Stimulated activated CD8-positive, alpha-beta memory T cell treated with anti-CD3 and anti-CD28 coated beads, Interleukin-4, amount 100 ng/mL, for 1 hour (primary cell): ENCODE measurements at places on chromosomes 5 and 9.

GRCh38 chr5:64789457-64789856, 20.7 kb downstream of the CWC27 start:
- DNase-seq = no peak

DNA sequence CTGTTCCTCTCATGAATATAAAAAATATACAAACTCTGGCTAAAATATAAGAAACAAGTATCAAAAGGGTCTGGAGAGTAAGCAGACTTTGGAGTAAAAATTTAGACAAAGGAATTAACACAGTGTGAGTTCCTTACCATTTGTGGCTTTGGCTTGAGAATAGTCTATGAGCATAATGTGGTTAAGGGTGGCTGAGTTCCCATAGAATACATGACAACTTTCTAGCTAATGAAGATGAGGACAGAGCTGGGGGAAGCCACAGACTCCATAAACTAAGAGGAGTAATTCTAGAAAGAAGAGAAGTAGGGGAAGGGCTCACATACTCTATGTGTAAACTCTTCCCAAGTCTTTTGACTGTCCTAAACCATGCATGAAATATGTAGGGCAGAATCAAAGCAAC, 79.4 kb downstream of the CAAP1 start:
- no peak for DNase-seq

DNA sequence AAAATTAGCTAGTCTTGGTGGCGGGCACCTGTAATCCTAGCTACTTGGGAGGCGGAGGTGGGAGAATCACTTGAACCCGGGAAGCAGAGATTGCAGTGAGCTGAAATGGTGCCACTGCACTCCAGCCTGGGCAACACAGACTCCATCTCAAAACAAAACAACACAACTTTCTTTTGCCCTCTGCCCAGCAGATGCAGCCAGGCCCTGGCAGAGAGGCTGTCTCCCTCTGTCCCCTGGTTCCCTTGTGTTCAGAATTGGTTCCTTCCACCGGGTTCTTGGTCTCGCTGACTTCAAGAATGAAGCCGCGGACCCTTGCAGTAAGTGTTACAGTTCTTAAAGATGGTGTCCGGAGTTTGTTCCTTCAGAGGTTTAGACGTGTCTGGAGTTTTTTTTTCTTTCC, 30.2 kb upstream of the CEP72 start:
- DNase-seq = no peak

GRCh38 chr5:7546555-7546954, 150.6 kb downstream of the ADCY2 start:
- no peak for DNase-seq

DNA sequence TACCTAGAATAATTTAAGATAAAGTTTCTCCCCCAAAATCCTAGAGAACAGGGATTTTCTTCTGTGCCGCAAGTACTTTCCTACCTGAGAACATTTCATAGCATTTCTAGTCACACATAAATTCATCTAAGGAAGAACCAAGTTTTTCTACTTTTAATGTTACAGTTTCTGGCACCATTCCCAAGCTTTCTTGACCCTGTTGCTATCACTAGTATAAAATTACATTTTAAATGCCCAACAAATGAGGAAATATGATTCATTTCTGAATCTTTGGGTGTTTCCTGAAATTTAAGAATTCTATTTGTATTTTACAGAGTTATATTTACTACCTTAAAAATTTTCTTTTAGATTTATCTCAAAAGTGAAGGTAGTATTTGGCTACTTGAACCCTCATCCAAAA, 137.8 kb downstream of the LPAR1 start:
- no peak for DNase-seq

DNA sequence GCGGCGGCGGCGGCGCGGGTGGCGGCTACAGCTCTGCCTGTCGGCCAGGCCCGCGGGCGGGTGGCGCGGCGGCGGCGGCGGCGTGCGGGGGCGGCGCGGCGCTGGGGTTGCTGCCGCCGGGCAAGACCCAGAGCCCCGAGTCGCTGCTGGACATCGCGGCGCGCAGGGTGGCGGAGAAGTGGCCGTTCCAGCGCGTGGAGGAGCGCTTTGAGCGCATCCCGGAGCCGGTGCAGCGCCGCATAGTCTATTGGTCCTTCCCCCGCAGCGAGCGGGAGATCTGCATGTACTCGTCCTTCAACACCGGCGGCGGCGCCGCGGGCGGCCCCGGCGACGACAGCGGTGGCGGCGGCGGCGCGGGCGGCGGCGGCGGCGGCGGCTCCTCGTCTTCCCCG, 296 bp downstream of the ZSWIM6 start:
- DNase-seq = no peak

DNA sequence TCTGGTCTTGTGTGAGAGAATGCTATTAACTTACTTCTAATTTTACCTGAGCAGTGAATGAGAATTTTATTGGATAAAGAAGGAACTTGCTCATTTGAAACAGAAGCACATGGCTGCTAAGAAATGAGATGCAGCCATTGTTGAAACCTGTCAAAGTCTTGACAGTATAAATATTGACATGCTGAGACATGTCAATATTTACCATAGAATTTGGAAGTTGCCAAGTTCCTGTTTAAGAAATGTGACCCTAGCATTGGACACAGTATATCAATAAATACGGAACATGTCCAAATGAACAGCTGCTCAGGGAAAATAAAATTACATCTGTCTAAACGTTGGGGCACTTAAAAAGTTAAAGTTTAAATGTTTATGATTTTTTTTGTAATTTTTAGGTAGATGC, 7.8 kb downstream of the XRCC4 start:
- no peak for DNase-seq

DNA sequence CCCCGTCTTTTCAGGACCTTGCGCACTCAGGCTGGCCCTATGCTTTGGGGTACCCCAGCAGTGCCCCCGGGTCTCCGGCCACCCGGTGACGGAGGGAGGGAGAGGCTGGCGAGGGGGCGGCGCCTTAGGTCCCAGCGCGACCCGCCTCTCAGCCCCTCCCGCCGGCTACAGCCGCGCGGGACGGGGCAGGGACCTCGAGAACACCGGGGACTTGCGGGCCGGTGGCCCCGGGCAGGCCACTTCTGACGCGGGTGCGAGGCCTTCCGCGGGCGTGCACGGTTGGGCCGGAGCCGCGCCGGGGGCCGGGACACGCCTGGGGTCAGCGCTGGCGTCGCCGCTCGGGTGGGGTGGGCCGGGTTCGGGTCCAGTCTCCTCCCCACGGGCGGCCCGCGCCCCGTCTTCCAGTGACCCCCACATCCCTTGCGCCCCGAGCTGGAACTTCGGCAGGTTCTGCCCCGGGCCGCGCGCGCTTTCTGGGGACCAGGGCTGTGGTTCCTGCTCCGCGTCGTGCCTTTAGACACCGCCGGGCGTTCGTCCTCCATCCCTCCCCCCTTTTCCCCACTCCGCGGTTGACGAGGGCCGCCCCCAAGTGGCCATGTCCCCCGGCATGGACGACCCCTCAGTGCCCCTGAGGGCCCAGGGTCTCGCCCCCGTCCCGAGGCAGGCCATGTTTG, 3.8 kb upstream of the SQSTM1 start:
- no peak for DNase-seq

GRCh38 chr9:120961936-120962335, 35.3 kb upstream of the TRAF1 start:
- DNase-seq = no peak

DNA sequence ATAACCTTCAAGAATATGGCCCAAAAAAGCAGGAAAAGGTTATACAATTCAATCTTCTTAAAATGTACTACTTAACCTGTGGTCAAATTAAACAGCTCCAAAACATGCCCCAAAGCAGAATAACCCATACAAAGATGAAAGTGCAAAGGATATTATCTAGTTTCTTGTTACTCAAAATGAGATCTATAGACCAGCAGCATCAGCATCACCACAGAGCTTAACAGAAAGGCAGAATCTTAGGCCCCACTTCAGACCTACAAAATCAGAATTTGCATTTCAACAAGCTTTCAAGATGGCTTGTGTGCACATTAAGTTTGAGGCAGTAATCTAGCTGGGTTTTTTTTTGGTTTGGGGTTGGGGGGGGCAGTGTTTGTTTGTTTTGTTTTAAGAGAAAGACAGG, 54.0 kb downstream of the SCAI start:
- DNase-seq = no peak

- no peak for DNase-seq
Observed at GRCh38 chr9:78221425-78221824, 14.4 kb upstream of the CEP78 start.

GRCh38 chr5:149310947-149311658, 34.2 kb upstream of the GRPEL2 start:
- no peak for DNase-seq

DNA sequence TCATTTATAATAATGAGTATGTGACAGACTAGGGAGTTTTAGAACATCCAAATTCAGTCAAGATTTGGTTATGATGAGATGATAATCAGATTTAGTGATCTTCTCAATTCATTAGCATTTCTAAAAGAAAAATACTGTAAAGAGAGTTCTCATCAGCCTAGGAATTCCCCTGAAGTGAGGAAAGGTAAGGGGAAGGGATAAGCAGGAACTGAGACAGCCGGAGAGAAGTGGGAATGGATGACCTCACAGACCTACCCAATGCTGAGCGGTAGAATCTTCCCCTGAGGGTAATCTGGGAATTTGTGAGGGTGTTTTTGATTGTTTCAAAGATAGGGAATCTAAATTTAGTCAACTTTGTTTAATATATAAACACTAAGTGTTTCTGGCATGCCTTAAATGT, 16.7 kb upstream of the GPBP1 start:
- no peak for DNase-seq

- no peak for DNase-seq
Observed at GRCh38 chr9:32672469-32672868, 37.0 kb upstream of the TAF1L start.

DNA sequence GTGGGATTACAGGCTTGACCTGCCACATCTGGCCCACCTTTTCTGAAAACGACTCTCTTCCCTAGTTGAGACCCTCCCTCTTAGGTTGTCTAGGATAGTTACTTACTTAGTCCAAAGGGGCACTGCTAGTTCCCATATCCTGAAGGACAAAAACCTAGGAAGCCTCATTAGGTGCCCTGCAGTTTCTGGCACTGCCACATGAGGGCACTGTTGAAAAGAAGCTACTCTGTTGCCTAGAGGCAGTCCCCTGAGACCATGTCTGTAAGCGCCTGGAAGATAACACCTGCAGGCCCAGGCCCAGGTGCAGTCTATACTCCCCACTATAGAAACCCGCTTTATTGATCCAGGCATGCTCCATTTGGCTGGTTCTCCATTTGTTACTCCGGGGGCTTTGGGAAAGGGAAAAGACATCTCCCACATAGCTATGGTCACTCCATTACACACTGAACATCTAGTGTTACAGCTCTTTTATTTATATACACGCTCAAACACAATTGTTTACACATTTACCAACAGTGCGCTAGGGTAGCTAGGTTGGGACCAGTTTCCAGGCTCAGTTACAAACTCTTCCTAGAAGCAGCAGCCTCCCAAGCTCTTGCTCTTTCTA, 73.4 kb upstream of the PPARGC1B start:
- DNase-seq = no peak

- DNase-seq = no peak
Observed at GRCh38 chr5:171578829-171579491, 159.5 kb downstream of the FGF18 start.

GRCh38 chr9:15246708-15247107, 60.3 kb downstream of the TTC39B start:
- no peak for DNase-seq

- no peak for DNase-seq
Observed at GRCh38 chr9:116767219-116767618, 80.1 kb downstream of the TRIM32 start.

DNA sequence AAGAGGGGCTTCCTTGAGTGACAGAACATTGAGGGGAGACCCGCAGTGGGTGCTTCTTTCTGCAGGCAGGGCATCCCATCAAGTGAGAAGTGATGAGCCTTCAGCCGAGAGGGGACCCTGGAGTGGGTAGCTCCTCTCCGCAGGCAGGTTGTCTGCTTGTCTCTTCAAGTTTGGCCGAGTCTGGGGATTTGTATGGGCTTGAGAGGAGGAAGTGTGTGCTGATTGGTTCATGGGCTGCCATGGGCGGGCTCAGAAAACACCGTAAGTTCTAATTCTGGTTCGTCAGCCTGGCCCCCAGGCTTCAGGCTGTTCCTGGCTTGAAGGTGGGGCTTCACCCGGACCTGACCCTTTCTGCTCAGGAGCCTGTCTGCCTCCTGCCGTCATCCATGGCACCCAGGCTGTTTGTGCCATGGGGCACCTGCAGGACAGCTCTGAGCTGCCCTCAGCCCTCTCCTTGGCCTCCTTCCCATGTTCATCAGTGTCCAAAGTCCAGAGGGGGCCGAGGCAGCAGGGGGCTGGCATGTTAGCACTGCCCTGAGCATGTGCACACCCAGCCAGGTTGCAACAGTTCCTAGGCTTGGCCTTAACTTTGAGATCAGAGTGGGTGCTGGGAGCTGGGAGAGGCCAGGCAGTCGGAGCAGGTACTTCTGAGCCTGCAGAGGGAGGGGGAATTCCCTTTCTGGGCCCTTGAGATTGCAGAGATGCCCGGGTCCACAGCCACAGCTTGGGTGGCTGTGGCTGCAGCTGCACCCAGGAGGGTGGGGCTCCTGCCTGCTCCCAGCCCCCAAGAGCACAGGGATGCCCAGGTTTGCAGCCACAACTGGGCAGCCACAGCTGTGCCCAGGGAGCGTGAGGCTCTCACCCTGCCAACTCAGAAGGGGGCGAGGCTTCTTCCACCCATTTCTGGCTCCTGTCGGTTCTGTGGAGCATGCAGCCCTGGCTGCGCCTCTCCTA, 13.5 kb upstream of the DHFR start:
- no peak for DNase-seq

DNA sequence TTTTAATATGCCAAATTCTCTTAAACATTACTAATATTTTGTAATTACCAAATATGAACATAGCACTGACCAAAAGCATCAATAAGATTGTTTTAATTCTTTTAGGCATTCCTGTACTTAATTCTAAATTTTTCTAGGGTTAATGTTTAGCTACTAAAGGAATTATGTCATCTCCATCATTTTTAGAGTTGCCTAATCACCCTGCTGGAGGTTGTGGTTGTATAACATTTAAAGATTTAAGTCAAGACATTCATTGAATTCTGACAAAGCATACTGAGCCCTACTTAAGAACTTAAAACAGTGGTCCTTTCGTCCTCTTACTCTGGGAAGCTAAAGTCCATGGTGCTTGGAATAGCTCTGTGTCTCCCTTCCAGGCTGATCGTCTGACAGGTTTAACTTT, 28.1 kb upstream of the DAB2 start:
- no peak for DNase-seq
